Stimulated activated CD8-positive, alpha-beta memory T cell treated with anti-CD3 and anti-CD28 coated beads, Interleukin-7, amount 100 ng/mL, for 1 hour (primary cell): ENCODE measurements at places on chromosomes 3 and 15.

- DNase-seq, result no peak
These were observed 62.5 kb downstream of the WHAMM start for GRCh38 chr15:82871832-82872484.

DNA sequence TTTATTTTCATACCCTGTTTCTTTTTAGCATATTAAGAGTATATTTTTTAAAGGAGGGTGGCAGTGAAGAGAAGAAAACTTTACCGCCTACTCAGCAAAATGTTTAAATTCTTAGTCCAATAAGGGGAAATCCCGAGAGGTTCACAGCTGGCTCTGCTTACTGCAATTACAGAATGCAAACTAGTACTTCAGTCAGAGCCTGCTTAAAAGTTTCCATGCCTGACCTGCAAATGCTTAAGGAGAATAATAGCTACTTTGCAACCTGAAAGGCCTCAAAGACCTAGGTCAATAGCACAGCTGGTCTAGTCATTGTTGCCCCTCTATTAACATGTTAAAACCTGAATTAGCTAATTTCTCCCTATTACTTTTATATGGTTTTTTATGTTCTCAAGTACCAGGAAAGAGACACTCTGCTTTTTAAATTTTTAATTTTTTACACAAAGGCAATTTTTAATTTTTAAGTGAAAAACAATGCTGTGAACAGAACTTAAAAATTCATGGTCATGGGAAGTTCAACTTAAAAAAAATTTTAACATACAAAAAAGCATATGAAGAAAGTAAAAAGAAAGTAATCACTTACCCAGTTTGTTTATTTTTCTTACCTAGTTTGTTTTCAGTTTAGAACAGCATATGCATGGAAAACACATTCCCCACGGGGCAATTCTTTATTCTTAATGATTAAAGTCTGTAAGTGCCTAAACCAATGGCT, 79.2 kb downstream of the P3H2 start:
- no peak for DNase-seq

- DNase-seq, result no peak
These were observed 250.5 kb downstream of the KLF13 start for GRCh38 chr15:31577108-31577507.

DNA sequence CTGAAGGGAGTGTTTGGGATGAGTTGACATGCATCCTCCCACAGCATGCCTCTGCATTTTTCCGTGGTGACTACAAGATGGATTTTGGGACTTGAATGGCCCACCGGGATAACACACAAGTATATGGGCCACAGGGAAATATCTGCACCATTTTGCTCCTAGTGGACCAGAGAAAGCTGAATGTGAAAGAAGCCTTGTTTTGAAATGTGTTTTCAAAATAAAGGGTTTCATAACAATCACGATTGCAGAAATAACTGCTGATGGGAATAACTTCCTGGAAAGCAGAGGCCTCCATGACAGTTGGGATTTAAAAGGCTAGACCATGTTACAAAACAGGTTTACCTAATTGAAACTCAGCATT, 77.5 kb upstream of the PRR23C start:
- no peak for DNase-seq

DNA sequence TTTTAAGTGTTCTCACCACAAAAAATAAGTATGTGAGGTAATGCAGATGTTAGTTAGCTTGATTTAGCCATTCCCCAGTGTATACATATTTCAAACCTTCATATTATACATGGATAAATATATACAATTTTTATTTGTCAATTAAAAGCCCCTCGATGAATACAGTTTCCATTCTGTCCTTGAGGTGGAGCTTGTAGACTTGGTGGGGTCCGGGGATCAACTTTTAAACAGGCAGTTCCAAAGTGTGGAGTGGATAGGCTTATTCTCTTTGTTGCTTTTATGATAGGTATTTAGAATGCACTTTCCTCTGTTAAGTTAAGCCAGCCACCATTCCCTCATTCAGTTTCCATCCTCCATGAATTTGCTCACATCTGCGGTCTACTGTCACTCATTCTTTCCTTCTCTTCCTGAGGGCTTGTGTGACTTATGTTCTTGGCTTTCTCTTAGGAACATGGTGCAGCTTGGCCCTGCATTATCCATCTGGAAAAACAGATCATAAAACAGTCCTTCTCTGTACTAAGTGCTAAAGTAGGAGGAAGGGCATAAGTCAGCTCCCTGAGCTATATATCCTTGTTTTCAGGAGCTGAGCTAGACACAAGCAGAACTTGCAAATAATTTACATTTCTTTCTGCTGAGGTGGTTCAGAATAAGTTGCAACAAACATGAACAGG, 149.1 kb downstream of the NFKBIZ start:
- no peak for DNase-seq

- DNase-seq, result no peak
These were observed 115.8 kb downstream of the FBXL22 start for GRCh38 chr15:63712828-63713520.

- DNase-seq, result no peak
These were observed 7.6 kb upstream of the NR2E3 start for GRCh38 chr15:71802770-71803169.
